Kidney (tissue), 22 donors: ENCODE measurements at places on chromosomes 7 and 10. TPM values are rescaled to one million over a fixed set of nuclear protein-coding genes. Genes with fewer than 3 reads are reported as not detected.

Gene LARP4B
- total RNA-seq, result 96.6 TPM

Gene PKD2L1
- total RNA-seq, result not detected

Gene TMEM236
- 1.9 TPM for total RNA-seq

Gene ZNF777
- 12.9 TPM for total RNA-seq

Gene TFPI2
- 42.5 TPM for total RNA-seq

Gene MSMB
- total RNA-seq, result not detected

Gene ZYX
- total RNA-seq, result 193 TPM

Gene OPN4
- total RNA-seq, result not detected

Gene SDK1
- total RNA-seq, result 38.3 TPM

Gene SEMA3A
- 10.7 TPM for total RNA-seq

Gene SMKR1
- 0.63 TPM for total RNA-seq

Gene CCL24
- not detected for total RNA-seq

Gene ELOVL3
- 0.35 TPM for total RNA-seq

Gene GPR15LG
- 0.44 TPM for total RNA-seq

Gene WAC
- total RNA-seq, result 107 TPM
